Fibroblast of skin of right quadriceps (primary cell): ENCODE measurements at places on chromosomes 4 and X.

DNA sequence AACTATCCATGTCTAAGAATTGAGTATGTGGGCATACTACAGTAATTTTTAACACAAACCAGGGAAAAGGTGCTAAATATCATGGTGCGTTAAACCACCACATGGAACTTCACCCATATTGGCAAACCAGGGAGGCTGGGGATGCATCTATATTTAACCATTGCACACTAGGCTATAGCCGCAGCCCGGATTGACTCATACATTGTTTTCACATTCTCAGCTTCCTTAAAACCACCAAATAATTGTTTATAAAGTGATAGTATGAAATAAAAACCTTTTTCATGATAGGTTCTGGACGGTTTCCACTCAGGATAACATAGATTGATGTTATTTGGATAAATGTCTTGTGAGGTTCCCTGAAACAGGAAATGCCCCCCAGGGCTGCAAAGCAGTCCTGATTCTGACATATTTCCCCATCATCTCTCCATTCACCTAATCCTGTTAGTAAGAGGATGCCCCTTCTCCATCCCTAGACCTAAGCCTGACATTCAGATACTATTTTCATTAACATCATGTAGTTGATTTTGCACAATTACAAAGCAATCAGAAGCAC lies 7.9 kb downstream of the COL25A1 start:
- peak; percentile 67 for DNase-seq

DNA sequence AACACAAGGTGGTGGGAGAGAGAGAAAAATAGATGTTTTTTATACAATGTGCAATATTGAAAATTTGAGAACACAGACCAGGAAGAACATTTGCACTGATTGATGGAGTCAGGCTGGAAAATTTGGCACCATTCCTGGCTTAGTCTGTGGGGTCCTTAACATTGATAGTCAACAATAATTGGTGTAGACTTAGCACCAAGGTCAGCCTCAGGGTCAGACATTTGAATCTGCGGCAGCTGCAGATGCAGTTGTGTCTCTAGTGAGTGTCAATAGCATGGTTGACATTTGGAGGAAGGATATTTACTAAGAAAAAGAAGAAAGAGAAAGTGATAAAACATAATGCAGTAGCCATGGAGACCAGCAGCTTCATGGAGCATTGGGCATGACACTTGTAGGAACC lies 31.5 kb upstream of the GLRA3 start:
- DNase-seq: no peak

- DNase-seq: no peak
Measured at GRCh38 chr4:113285501-113285900, 236.0 kb downstream of the ANK2 start.

DNA sequence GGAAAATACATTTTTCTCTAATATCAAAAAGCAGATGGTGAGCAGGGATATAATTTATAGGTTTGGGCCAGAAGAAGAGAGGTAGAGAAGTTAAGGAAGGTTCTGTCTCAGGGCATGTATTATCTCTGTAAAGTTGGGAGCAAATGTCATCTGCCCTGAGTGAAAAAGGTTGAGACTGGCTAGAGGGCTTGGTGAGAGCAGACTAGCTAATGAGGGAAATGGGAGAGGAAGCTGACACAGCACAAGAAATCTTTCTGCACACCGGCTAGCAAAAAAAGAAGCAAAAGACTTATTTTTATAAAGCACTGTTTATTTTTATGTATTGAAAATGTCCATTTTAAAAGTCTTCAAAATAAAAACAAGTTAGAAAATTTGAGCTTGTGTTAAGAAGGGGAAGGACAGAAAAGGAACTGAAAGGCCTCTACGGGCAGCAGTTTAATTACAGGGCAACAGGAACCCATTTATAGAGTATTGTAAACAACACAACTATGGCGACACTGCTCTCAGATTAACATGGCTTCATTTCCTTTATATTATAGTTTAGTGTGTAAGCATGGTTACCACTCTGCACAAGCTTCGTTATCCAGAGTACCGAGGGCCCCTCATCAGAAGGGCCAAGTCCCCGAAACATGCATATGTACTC lies 17.4 kb downstream of the CD40LG start:
- DNase-seq: no peak

GRCh38 chrX:23385242-23385641 lies 50.6 kb downstream of the PTCHD1 start:
- DNase-seq: no peak

- DNase-seq: no peak
Measured at GRCh38 chr4:54155936-54156335, 56.0 kb downstream of the GSX2 start.

DNA sequence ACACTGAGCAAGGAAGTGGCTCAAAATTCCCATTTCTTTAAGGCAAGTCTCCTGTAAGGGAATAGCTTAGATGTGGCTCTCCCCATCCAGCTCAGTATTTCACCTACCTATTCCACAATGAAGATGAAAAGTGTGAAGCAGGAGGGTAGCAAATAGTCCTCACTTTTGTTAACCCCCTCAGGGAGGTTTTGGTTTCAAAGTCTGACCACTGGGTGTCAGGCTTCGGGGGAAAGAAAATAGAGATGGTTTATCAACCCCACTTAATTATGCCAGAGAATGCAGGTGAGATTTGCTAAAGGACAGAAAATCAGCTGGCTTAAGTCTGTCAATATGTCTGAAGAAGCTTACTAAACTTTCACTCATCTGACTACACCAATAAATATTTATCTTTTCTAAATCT lies 69.5 kb downstream of the DHX15 start:
- DNase-seq: no peak

DNA sequence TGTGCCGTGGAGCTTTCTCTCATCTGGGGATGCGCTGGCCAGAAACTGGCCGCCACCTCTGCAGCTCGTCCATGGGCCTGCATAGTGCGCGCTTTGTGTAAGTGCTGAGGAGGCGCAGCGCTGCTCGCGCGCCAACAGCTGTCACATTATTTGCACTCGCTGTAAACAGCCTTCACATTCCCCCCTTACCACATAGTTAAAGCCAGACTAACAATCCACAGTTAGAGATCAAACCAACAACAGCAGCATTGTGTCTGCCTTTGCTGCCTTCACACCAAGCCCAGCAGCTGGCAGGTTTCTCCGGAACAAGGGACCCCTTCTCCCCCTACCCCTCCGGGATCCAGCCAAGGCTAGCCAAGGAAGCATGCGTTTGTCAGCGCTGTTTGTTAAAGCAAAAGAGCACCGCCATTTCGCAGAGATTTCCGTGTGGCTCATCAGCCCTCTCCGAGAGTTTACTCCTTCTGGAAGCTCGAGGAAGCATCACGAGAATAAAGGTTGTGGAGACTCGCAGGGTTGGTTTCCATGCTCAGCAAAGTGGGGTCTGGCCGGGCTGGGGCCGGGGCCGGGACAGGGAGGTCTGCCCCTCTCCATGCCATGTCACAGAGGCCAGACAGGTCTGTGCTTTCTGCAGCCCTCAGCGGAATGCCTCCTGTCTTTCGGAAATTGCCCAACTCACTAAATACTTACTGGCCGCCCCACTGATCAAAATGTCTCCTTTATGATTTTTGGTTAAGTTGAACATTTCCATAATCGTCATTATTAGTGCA lies 11.0 kb downstream of the BCOR start:
- no peak for DNase-seq

DNA sequence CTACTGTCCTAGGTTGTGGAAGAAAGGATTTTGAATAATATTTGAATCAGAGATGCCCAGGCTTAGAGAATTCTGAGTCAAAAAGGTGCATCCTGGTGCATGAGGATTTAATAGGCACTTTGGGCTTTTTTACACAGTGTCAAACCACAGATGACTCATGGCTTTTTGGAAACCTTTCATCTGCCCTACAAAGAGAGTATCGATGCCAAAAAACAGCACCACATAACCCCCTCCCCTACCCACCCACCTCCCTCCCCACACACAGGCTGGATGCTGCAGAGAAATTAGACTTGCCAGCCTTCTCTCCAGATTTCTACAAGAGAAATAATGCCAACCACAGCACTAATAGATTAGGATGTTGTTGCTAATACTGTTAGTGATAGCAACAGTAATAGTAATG lies 779.3 kb downstream of the NLGN4X start:
- DNase-seq: no peak
